GM10248 (cell line): ENCODE measurements at places on chromosomes 1 and 21.

- no peak for DNase-seq
Observed at GRCh38 chr1:81695741-81696140, 105.0 kb upstream of the ADGRL2 start.

DNA sequence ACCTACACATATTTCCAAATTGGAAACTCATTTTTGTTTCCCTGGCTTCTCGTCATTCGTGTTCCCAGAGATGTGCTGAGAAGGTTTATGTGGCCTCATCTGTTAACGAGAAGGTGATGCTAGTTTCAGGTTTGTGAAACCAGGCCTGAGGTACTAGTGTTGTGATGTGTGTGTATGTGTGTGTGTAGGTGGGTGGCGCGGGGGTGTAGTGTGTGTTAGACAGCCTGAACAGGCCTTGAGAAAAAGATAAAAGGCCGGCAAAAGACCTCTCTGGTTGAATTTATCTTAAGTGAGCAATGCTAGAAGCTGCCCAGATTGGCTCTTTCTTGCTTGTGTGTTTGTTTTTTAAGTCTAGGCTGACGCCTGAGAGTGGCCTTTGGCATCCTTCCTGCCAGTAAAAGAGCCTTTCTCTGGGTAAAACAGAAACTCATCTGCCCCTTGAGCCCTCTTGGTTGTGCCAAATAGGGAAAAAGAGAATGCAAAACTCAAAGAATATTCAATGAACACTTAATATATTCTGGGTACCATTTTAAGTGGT is 65.8 kb upstream of the HSD17B7 start:
- no peak for DNase-seq

GRCh38 chr1:42979896-42980800 is 21.5 kb upstream of the SLC2A1 start:
- no peak for DNase-seq

- no peak for DNase-seq
Observed at GRCh38 chr1:234868296-234869147, 258.5 kb upstream of the IRF2BP2 start.

- no peak for DNase-seq
Observed at GRCh38 chr1:29094433-29094832, 29.3 kb downstream of the TMEM200B start.
